NCI-H1694 treated with DMSO at 0.1 percent for 48 hours (cell line): ENCODE measurements at places on chromosomes 7 and 10.

GRCh38 chr10:17348501-17349349, 105.7 kb downstream of the ST8SIA6 start:
- DNase-seq: no peak

DNA sequence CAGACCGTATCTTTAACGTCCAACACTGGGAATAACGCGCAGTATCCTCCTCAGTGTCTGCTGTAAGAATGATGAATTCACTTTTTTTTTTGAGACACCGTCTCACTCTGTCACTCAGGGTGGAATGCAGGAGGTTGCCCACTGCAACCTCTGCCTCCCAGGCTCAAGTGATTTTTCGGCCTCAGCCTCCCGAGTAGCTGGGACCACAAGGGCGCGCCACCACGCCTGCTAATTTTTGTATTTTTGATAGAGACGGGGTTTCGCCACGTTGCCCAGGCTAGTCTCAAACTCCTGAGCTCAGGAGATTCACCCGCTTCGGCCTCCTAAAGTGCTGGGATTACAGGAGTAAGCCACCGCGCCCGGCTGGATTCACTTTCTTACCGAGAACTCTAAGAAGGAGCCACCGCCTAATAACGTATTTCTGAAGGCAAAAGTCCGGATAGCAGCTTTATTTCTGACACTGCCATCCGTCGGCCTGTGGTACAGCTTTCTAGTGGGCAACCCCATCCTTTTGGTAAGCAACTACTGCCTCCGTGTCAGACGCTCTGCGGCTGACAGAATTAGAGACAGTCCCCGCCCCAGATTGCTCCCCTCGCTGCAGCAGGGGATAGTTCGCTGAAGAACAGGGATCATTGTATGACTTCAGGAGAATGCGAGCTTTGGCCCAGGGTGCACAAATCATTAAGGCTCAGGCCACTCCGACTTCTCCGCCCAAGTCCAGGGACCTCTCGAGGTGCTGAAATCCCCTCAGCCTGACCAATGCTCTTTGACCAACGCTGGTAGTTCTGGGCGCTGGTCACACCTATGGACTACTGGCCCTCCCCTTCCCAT, 662 bp downstream of the POLR3A start:
- no peak for DNase-seq

GRCh38 chr10:76231286-76231934, 800.0 kb downstream of the LRMDA start:
- no peak for DNase-seq

DNA sequence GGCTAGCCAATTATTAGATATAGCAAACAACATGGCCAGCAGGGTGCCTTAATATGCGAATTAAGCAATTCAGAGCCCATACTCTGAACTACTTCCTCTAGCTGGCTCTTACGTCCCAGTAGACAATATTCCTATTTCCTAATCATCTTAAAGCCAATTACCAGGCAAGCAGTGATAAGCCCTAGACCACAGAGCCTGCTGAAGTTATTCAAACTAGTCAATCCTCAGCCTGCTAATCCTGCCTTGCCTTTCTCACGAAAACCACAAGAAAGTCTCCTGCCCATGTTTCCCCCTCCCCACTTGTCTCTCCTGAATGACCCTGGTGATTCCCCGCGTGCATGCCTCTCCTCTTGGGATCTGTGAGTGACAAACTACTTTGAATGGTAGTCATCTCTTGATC, 86.8 kb upstream of the CACNA2D1 start:
- DNase-seq: no peak

DNA sequence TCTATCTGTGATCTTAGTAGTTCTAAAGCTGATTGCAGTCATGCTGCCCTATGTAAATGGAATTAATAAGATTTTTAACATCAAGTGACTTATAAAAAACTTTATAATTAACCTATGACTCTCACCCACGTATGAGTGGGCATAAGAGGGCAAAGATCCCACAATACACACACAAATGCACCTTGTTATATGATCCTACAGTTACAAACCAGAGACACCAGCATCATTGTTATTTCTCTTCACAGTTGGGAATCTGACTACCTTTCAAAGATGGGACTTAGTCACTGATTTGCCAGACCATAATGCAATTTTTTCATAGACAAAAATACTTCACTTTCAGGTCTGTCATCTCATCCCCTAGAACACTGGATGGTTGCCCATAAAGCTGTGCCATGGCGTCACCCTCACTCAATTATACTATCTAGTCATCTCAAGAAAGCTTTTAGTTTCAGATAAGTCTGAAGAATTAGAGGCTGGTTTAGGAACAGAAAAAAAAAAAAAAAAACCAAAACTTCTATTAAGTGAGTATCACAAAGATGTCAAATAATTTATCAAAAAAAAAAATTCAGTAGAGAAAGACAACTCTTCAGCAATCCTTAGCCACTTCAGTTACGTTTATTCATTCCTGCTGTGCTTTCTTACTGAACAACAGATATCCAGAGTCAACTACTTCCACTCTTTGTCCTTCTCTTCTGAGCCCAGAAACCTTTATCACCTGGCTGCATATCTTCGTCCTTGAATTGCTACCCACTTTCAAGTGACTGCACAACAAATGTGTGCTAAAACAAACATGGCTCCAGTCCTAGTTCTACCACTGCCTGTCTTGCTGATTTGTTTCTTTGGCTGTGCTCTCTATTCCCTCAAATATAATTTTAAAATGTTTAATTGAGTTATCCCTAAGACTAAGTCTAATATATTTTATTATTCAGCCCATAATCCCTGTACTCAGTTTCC, 175.0 kb upstream of the CHRM2 start:
- no peak for DNase-seq

DNA sequence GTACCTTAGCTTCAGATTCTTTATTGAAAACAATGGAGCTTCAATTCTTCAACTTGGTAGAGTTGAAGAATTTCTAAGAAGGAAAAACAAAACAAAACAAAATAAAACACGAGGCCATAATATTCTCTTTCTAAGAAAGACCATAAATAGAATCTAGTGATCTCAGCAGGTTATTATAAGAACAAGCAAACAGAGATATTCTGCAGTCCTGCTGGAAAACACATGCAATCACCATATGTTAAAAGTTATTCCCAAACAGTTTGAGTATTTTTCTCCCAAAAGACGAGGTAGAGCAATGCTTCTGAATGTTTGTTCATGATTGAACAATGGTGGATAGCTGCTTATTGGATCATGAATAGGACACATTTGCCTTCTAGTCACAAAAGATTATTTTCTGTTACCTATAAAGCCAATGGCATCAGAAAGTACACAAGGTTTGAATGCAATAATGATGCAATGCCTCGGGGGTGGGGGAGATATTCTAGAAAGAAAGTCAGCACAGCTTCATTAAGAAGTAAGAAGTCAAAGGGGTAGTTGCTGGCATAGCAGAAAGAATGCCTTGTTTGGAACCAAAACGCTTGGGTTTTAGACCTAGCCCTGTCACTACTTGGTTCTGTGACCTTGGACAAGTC, 59.3 kb downstream of the CREB3L2 start:
- DNase-seq: no peak

DNA sequence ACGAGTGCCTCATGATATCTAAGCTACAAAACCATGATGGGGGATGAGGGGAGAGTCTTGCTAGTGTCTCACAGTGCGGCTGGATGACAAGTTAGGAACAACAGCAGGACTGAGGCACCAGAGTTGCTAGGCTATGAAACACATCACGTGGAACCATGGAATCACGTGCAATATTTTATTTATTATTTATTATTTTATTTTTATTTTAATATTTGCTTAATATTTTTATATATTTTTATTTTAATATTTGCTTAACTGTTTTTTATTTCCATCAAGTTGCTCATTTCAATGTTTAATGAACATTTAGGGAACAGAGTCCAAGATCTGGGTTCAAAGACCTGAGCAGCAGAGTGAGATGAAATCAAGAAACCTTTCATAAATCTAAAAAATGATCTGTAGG, 614.6 kb downstream of the CNTNAP2 start:
- no peak for DNase-seq

GRCh38 chr7:39880556-39880955, 69.5 kb upstream of the CDK13 start:
- DNase-seq: no peak

DNA sequence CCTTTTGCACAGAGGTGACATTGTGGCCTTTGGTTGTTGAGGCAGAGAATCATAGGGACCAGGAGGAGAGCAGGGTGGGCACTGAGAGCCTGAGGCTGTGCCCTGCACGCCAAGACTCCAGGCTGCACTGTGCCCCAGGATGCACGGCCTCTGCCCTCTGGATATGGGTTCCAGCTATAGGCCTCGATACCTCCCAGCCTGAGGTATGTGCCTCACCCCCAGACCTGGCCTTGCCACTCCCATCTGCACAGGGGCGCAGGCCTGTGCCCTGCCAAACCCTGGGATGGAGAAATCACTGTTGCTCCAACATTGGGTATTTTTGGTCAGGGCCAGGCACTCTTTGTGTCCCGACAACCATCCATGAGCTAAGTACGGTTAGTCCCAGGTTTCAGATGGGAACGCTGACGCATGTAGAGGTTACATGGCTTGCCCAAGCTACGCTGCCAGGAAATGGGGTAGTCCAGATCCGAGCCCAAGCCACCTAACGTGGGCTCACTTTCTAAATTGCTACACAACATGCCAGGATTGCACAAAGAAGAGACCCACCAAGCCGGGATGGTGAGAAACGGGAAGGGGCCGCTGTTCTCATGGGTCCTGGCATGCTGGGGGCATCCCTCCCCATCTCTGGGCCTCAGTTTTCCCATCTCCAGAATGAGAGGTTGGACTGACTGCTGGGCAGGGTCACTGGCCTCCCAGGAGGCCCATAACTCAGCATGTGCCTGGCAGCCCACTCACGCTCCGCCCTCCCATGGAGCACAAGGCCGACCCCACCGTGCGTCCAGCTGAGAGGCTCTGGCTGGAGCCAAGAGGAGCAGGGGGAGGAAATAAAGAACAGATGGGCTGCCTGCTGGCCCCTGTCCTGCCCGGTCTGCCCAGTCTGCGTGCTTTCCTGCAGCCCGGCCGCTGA, 44.2 kb downstream of the ZCCHC24 start:
- no peak for DNase-seq

GRCh38 chr10:124354411-124355382, 64.0 kb downstream of the OAT start:
- DNase-seq: no peak

GRCh38 chr7:13984061-13984460, 5.4 kb downstream of the ETV1 start:
- DNase-seq: no peak
